Amniotic stem cell (primary cell): ENCODE measurements at places on chromosomes 13 and 19.

GRCh38 chr13:24183741-24184182, 23.2 kb downstream of the SPATA13 start:
- DNase-seq: no peak

DNA sequence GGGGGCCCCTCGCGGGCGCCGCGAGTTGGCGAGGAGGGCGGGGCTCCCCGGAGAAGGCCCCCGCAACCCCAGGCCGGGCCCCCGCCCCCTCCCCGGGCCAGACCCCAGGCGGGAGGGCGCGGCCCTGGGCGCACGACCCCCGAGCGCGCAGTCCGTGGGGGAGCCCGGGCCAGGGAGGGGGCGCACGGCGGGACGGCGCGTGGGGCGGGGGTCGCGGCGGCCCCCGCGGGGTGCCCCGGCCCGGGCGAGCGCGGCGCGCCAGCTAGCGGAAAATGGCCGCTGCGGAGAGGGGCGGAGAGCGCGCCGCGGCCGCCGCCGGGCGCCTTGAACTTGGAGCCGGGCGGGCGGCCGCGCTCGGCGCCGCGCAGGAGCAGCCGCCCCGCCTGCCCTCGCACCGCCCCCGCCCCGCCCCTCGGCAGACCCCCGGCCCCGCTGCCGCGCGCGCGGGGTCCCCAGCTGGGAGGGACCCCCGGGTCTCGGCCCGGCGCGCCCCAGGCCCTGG, 6.4 kb upstream of the NFIC start:
- DNase-seq: no peak

- no peak for DNase-seq
Measured at GRCh38 chr13:61286148-61286745, 129.4 kb downstream of the PCDH20 start.

- no peak for DNase-seq
Measured at GRCh38 chr19:2282862-2283237, 875 bp upstream of the PEAK3 start.

- no peak for DNase-seq
Measured at GRCh38 chr13:72599178-72599743, 128.2 kb downstream of the MZT1 start.

DNA sequence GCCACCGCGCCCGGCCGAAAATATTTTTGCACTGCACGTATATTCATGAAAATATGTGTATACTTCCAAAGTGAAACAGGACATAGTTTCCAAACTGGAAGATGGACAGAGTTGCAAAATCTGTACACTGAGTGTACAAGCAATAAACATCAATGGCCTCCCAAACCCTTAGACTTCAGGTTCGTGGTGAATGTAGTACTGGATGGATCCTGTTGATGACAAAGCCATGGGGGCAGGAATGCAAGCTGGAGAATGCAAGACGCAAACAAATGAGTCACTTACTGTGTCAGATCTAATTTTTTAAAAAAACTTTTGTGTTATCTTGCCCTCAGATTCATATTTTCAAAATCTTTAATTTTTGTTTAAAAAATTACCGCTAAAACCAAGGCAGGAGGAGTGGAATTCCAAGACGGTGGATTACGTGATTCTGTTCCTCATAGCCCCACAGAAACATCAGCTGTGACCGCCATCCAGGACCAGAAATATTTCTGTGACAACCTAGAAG, 12.7 kb upstream of the LILRA2 start:
- no peak for DNase-seq

- DNase-seq: no peak
Measured at GRCh38 chr19:55352040-55352439, 2.5 kb downstream of the COX6B2 start.

- peak; percentile 70 for DNase-seq
Measured at GRCh38 chr19:39402346-39403300, 4.0 kb upstream of the ZFP36 start.

- no peak for DNase-seq
Measured at GRCh38 chr13:110617321-110618072, 2.2 kb downstream of the NAXD start.

DNA sequence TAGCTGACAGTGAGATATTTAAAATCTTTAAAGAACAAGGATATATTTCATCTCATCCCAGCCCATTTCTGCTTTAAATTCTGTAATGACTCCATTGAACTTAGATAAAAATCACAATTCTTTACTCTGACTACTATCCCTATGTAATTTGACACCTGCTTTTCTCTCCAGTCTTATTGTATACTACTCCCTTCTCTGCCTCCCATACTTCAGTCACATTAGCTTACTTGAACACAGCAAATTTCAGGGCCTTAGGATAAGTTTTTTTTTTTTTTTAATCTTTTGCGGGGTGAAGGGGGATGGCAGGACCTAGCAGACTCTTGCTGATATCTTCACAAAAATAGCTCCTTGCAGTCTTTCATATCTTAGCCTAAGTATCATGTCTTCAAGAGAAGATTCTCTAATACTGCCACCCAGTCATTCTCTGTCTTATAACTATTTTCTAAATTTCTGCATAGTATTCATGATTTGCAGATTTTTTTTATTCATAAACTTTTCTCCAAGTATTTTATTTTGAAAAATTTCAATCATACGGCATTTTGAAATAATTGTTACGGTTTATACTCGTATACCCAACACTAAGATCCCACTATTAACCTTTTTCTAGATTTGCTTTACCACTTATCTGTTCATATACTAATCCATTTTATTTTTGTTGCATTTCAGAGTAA, 151.4 kb downstream of the PCCA start:
- DNase-seq: no peak

DNA sequence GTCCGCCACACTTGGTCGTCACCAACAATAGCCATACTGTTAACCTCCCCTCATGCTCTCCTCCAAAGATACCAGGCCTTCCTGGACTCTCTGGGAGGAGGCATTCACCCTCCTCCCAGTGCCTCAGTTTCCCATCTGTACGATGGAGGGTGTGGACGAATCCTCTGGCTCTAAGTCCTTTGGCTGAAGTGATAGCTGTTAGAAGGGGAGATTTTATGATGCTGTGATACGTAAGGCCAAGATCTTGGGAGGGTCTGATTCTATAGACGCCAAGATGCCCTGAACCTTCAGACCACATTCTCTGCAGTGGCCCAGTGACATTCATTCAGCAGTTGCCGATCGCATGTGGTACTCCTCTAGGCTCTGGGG, 14.8 kb upstream of the NOP53 start:
- DNase-seq: no peak
